ENCODE measurements at places on chromosomes 5 and 9.

- no peak for DNase-seq
Observed at GRCh38 chr9:78566521-78566920, 269.6 kb downstream of the PSAT1 start.

- DNase-seq, result no peak
Observed at GRCh38 chr5:135589152-135589551, 10.4 kb upstream of the CXCL14 start.

DNA sequence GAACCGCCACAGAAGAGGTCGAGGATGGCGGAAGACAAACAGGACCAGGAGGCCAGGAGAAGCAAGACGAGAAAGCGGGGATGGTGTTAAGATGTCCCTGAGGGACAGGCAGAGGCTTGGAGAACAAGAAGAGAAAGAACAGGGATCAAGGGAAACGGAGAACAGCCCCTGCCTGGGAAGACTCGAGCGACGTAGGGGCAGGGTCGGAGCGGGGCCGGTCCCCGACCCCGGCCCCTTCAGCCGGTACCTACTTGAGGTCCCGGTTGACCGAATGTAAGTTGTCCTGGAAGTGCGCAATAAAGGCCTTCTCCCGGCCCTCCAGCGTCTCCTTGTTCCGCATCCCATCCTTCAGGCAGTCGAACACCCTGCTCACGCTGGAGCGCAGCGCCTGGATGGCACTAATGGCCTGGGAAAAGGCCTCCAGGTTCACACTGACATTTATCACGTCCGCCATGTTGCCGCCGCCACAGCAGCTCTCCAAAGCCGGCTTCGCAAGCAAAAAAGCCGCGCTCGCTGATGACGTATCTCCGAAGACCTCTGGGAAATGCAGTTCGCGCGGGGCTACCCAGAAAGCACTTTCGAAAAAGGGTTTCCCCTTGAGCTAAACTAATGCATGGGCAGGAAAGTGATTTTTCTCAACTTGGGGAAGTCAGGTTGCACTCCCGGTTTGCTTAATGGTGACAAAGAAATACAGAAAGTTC is at the start of gene MED27:
MED27 (minus strand) TSS at position 477 of the 701 bp plus-strand sequence; CDS start at position 454, 23 bp downstream.
- DNase-seq, result peak; percentile 95

DNA sequence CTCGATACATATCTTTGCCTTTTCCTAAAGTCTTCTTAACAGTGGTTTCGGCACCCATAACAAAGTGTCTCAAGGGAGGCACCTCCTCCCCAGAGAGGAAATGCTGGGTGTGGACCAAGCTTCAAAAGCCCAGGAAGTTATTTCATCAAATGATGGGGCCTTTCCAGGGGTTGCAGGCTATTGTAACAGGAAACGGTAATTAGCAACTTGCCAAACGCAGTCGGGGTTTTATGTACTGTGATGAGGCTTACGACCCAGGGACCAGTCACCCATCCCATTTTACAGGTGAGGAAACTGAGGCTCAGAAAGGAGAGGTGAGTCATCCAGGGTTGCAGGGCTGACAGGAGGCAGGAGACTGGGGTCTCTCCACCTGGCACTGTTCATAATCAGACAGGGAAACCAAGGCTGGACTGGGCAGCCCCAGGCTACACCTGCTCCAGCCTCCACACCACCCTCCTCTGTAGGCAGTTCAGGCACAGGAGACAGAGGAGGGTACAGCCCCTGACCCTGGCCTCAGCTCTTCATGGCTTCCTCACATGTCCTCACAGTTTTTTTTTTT is 30.0 kb upstream of the SUSD3 start:
- DNase-seq, result no peak

DNA sequence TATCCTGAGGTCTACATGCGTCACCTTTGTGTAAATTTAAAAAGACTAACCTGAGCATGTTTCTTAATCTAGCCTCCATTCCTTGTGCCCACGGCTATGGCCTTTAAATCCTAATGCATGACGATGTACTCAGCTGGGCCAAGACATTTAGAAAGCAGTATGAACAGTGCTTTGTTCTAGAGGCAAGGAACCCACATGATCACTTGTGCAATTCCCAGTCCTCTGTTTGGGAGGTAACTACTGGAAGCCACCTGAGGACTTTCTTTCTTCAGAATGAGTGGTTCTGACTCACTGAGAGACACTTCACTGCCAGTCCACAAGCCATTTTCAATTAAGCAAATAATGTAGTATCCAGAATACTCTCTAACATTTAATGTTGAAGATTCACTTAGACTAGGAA is 181.3 kb downstream of the RAB3C start:
- no peak for DNase-seq

- peak; percentile 7 for DNase-seq
Observed at GRCh38 chr5:171762021-171762608, 23.5 kb upstream of the SMIM23 start.

GRCh38 chr5:9927106-9927505 is 297.0 kb upstream of the TAS2R1 start:
- DNase-seq, result no peak

DNA sequence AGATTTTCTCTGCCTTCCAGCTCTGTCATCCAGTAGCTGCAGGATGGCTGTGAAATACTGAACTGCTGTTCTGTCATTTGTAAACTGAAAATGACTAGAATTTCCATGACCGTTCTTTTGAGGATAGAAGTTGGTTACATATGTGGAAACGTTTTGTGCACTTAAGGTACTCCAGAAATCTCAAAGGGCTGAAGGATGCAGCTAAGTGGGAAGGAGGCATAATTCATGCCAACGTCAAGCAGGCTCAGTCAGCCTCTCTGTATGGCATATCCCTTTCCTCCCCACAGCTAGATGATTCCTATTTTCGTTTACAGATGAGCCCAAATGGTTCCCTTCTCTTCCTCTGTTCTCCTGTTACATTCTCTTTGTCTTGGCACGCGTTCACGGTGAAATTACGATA is 257.6 kb downstream of the FBXL7 start:
- no peak for DNase-seq

DNA sequence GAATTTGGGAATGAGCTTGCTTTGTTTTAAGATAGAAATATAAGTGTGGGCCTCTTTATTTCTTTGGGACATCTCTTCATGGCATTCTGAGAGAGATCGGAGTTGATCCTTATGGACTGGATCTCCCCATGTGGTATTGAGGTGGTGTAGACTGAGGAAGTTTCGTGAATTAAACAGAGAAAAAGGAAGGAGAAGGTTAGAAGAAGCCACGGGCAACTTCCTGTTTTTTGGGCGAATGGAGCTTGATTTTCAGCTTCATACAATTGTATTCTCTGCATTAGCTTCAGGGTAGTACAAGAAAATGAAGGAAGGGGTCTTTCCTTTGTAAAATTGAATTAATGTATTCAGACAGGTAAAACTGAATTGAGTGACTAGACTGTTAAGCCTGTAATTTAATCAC is 70.5 kb upstream of the HMHB1 start:
- DNase-seq, result no peak

DNA sequence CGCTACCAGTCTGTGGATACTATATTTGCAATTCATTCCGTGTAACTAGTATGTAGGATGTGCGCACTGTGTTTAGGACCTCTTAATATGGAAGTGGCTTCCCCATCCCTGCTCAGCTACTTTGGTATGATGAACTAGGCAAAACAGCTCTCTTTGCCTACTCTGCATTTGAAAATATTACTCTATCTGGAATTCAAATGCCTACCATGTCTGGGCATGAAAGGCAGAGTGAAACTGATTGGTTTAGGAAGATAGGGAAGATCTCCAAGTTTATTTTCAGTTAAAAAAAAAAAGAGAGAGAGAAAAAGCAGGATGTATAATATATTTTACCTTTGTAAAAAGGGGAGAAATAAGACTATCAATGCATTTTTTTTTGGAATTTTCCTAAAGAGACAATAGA is 74.1 kb upstream of the ELL2 start:
- no peak for DNase-seq

DNA sequence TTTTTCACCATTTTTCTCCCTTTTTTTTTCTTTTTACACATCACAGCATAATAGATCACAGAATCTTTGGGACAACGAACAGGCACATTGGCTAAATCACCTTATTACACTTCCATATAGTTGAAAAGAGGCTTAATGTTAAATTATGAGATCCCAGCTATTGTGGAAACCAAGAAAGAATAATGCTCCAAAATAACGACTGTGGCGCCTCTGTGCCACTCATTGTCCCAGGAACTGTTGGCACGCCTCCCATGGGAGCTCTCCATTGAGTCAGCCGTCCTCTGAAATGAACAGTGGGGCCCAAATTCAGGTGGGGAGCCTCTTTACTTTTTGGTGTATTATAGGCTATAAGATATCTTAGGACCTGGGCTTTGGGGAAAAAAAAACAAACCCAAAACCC is 82.2 kb upstream of the NFIB start:
- no peak for DNase-seq

DNA sequence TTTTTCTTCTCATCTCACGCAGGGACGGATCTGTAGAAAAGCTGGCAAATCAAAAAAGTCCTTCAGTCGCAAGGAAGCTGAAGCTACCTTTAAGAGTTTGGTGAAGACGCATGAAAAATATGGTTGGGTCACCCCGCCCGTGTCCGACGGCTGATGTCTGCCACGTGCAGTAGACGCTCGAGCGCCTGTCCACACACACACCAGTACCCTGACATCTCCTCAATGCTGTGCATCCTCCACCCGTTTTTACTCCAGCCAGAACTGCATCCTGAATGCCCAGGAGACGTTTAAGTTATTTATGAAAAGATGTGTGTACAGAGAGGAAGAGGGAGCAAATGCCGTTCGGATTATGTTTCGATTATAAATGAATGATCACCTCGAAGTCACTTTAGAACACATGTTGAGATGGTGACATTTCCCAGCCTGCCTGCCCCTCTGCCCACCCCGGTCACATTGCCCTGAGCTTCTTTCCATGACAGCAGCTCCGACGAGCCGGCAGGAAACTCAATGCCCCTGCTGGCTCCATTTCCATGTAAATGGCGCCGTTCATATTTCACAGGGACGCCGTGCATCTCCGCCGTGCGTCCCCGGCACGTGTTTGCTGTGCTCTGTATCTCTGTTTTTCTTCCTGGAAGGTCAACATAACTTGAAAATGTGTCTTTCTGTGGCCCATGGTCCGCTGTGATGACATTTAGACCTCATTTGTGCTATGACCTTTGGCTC is 42.7 kb downstream of the UBE2QL1 start:
- DNase-seq, result no peak

GRCh38 chr5:181241393-181241975 is 2.2 kb downstream of the RACK1 start:
- DNase-seq, result no peak

- DNase-seq, result peak; percentile 88
Observed at GRCh38 chr5:135398855-135399793, at the start of gene MACROH2A1. Gene MACROH2A1, minus strand, starts transcription at chr5:135399231. Its CDS starts 10,138 bp downstream, at chr5:135389093.

GRCh38 chr9:120394058-120394669 is 185.8 kb downstream of the CDK5RAP2 start:
- DNase-seq, result no peak

DNA sequence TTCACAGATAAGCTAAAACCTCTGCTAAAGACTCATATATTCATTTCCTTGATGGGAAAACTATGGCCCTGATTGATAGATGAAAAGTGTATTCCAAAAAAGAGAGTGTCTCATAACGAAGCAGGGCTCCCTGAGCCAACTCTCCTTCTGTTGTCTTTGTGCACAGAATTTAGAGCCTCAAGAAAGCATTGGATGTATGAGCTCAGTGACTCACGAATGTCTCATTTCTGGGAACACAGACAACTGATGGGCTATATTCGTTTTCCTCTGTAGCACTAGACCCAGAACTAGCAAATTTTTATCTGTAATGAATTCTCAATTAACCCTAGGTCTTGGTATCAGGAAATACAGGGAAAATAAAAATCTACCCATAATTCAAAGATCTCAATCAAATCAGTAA is 88.4 kb downstream of the LMNB1 start:
- no peak for DNase-seq

DNA sequence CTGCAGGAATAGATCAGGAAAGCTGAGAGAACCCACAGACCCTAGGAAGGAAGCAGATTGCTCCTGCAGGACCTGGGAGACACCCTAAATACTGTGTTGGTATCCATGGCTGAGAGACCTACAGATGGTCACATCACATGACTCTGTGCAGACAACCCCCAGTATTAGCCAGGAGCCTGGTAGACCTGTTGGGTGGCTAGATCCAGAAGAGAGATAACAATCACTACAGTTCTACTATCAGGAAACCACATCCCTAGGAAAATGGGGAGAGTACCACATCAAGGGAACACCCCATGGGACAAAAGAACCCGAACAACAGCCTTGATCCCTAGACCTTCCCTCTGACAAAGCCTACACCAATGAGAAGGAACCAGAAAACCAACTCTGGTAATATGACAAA is 24.2 kb upstream of the MELK start:
- no peak for DNase-seq

DNA sequence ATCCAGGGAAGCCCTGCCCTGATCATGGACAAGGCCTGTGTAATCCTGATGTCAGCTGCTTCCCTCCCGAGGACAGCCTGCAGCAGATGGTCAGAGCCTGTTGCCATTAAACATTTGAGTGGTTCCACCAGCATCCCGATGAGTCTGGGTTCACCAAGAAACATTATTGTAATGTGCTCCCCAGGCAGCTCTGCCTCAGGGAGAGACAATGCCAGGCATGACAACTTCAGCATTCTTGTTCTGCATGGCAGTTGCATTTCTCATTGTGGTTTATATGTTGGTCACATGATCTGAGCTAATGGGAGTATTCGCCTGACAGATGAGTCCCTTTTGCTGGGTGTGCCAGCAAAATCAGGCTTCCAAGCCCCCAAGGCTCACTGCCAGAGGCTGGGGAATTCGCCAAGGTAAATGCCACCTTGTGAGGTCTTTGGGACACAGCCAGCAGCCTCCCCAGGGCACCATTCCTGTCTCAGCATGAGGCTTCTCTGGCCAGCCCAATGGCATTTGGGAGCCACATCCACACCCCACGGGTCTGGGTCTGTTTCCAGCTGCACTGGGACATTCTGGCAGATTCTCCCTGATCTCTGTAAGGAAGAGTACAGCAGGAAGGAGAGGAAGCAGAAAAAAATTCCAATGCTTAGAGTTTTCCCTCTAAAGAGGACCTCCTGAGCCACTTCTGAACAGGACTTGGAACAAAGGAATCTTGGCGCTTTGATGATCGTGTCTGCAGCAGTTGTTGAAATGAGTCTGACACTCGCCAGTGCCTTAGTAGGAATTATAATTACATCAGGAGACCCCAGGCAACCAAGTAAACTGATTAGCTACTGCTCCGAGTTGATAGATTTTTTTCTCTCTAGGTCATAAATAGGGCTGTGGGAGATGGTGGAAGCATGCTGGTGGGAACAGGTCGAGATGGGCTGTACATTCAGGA is 18.7 kb downstream of the KCNIP1 start:
- no peak for DNase-seq

- no peak for DNase-seq
Observed at GRCh38 chr9:99128133-99128406, 23.2 kb downstream of the TGFBR1 start.

All from right atrium auricular region (tissue), 2 donors.